ENCODE measurements at places on chromosomes 5 and 9. TPM values are rescaled to one million over a fixed set of nuclear protein-coding genes. Genes with fewer than 3 reads are reported as not detected.

TRPM3 gene
- 2.9 TPM for total RNA-seq

- DNase-seq: no peak
These were observed 56.9 kb upstream of the BARHL1 start for GRCh38 chr9:132525308-132526023.

DNA sequence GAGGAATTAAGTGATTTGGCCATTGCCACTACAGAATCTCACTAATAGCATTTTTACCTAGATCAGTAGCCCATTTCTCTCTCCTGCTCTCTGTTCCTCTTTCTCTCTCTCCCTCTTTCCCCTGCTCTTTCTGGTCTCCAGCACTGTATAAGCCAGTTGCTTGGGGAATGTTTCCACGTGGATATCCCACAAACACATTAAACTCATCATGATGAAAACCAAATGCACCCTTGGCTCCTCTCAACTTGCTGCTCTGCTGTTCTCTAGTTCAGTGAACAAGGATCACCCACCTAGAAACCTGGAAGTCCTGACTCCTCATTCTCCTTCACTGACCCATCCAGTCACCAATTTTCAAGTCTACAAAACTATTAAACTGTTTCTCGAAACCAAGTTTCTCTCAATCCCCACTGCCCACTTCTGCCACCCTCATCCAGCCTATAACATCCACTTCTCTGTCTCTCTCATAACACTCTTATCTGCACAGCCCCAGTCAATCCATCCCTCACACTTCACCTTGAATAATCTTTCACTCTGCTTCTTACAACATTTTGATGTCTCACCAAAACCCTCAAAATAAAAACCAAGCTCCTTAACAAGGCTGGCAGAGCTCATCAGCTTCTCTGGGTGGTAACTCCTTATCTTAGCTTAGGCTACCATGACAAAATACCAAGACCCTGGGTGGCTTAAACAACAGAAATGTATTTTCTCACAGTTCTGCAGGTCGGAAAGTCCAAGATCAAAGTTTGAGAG is 79.3 kb downstream of the ARL15 start:
- DNase-seq: no peak

DNA sequence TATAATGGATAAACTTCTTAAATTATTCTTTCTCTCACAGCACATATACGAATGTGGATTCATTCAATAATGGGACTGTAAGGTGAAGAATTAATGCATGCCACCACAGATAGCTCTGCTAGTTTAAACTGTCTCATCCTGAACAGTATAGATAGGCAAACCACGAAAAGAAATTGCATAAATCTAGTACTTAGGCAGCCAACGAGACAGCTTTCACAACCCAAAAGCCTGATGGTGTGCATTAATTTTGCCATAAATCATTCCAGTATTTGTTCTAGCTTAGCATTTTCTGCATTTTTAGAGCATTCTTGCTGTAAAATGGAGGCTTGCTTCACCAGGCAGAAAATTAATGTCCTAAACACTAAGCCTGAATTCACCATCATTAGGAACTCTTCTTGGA is 834.2 kb upstream of the DMAC1 start:
- no peak for DNase-seq

DNA sequence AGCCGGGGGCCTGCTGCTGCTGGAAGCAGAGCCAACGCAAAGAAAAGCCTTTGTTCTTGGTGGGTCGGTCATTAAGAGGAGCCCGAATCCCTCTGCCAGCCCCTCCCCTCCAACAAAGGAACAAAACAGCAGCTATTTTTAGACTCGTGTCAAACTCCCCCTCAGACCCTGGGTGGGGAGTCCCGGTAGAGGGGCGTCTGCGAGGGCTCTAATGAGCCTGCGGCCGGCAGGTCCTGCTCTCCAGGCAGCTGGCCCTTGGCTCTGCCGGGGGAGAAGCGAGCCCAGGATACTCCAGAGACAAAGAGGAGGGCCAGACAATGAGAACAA is 114.0 kb downstream of the LHX2 start:
- no peak for DNase-seq

- no peak for DNase-seq
These were observed 10.6 kb downstream of the GPR150 start for GRCh38 chr5:95630394-95630917.

DNA sequence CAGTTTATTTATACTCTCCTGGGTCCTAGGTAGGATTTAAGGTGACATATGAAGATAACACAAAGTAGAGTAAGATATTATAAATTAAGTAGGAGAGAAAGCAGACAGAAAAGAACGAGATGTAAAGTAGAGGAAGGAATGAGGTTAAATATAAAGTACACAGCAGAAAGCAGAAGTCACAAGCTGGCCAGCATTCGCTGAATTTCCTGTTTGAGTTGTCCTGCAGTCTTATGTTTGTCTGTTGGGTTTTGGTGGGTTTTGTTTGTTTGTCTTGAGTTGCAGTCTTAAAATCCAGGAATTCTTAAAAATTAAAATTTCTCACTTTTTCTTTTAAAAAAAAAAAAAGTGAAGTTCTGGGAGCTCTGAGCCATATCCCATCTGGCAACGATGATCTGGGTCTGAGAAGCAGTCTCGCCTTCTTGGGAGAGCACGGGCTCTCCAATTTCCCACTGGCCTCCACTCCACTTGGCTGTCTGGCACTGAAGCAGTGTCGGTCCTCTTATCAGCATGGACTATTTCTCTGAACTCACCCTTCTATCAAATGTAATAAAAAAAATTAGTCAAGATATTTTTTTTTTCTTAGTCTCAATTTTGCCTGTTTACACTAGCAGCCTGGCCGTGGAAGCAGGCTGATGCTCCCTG is 2.0 kb downstream of the S100Z start:
- no peak for DNase-seq

DNA sequence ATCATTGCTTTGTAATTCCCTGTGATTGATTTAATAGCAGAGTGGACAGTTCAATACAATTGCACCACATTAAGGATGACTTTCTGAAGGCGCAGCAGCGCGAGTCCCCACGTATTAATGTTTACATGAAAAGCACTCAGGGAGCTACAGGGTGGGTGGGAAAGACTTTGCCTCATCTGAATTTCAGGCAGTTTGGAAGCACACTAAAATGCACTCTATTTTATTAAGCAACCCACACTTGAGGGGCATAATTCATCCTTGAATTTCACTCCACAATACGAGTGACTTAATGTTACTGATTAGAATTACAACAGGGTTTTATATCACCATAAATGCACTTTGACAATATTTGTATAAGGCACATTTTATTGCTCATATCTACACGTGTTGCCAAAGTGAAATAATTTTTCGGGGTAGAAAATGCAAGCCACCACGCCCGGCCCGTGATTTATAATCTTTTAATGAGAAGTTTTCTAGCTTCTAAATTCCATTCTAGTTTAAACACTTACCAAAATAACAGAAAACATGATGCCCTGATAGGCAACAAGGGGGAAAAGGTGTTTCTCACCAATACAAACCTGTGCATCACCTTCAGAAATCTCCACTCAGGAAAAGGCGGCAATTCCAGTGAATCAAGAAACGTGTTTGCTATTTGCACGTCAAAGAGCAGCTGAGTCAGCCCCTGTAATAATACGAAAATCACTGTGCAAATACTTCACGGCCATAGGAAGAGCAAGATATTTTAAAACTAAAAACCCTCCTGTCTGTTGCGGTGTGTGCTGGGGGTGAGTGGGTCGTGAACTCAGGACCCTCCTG is 40.5 kb downstream of the IRX4 start:
- DNase-seq: no peak

CHSY3 gene
- total RNA-seq: 2.1 TPM

DNA sequence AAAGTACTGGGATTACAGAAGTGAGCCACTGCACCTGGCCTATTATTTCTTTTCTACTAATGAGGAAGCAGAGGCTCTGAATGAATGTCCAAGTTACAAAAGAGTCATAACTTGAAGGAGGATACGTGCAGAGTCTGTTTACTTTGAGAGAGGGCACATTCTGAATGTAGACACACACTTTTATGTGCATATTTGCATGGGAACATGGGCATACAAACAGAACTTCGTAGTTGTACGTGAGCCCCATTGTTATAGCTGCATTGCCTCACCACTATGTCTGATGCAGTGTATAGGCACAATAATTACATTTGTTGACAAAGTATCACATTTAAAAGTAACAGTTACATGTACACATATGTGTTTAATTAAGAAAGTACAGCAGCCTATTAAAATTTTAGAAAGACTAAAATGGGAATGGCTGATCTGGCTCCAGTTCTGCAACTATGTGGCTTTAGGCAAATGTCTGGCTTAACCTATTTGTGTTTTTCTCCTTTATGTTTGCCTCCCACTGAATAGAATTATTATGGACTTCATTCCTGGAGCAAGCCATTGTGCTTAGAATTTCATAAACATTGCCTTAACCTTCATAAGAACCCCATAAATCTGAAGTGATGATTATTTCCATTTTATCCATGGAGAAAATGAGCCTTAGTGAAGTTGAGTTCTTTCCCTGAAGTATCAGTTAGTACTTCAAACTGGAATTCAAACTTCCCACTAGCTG is 3.0 kb upstream of the DPYSL3 start:
- DNase-seq: no peak

NR5A1 gene
- total RNA-seq: not detected

DNA sequence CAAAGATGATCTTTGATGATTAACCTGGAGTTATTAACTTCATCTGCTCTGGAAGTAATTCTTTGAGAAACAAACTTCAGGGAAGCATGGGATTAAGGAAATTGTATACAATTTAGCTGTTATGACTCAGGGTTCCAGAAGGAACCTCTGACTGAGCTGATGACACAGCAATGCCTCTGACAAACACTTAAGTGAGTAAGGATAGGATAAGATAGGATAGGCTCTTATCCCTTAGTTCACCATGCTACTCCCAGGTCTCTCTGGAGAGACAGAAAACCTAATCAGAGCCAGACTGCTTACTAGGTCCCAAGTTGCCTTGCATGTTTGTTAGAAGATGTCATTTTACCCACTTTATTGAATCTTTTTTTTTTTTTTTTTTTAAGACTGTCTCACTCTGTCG is 12.6 kb upstream of the TMEM38B start:
- DNase-seq: no peak

GRCh38 chr5:33381243-33381642 is 59.5 kb upstream of the TARS1 start:
- DNase-seq: no peak

DNA sequence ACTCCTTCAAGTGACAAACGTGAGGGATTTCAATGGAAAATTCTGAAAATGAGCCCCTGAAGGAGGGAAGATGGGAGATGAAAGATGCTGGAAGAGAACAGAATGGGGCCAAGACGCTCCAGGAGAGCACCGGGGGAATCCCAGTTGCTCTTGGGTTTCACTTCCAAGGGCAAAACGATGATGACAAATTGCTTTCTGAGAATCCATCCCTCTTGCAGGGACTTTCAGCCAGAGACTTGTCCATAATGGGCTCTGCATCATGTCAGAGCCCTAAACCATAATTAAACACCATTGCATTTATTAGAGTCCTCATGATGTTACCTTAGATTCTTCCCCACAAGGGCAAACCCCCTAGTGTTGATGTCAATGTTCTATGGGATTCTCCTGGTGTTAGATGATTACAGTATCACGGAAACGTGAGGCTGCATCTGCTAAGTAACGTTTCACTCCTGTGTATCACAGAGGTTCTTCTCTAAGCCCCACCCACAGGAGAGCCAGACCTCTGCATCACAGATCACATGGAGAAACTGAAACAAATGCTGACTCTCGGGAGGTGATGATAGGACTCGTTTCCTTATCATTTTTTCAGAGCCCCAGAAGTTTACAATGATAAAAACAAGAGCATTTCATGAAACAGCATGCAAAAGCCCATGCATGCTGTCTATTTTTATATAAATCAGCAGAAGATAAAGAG is 114.4 kb downstream of the TENT4A start:
- no peak for DNase-seq

DNA sequence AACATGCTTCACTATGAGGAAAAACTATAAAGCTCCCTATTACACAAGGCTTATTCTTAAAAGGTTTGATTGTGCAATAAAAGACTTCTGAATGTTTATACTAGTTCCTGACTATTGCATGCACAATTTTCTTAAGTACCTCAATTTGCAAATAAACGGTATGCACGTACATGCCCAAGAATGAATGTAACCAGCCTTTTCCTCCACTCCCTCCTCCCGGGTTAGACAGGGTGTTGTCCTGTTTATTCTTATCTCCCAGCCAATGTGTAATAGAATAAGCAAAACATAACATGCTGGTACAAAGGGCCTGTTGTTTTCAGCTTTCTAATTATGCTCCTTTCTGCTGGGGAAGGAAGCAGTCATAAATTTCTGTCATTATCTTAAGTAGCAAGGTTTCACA is 79.1 kb downstream of the AOPEP start:
- DNase-seq: peak; percentile 53

DNA sequence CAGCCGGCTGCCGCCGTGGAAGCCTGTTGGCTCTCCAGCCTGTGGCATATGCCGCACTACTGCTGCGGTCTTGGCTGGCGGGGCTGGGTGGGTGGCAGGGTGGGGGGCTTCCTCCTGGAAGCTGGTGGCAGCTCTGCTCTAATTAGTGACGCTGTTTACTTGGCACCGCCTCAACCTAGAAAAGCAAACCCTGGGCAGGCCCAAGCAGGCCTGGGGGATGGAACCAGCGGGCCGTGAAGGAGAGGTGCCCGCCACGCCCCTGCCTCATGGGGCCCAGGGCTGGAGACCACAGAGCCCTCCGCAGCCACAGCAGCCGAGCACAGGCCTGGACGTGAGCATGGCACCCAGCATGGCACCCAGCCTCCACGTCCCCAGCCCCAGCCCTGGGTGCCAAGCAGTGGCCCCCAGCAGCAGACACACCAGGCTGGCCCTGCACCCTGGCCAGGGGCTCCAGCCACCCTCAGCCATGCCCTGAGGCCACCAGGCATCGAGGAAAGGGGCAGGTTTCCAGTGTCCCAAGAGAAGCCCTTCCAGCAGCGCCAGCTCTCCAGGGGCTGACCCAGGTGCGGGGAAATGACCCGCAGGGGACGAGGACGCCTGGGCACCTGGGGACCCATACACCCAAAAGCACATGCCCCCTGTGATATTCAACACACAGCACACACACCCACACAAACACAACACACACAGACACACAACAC is 5.4 kb upstream of the CCDC187 start:
- DNase-seq: no peak

DNA sequence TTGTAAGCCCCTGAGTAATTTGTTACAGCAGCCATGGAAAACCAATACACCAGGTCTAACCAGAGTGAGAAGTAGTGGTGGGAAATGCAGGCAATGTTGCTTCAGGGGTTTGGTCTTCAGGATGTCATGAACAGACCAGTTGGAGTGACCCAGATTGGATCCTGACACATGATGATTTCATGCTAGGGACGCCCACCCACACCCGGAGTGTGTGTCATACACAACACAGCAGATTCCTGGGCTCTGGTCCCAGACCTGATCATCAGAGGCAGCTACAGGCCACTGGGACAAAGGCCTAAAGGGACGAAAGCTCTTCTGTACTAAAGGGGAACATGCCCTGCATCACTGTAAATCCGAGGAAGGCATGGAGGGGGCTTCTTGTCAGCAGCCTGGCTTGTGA is 194.2 kb downstream of the NSG2 start:
- DNase-seq: no peak
